Inflammatory macrophage treated with lipopolysaccharide for 4 hours (primary cell): ENCODE measurements at places on chromosomes 13 and 19.

- no peak for DNase-seq
Observed at GRCh38 chr19:45437328-45437727, 13.6 kb upstream of the ERCC1 start.

DNA sequence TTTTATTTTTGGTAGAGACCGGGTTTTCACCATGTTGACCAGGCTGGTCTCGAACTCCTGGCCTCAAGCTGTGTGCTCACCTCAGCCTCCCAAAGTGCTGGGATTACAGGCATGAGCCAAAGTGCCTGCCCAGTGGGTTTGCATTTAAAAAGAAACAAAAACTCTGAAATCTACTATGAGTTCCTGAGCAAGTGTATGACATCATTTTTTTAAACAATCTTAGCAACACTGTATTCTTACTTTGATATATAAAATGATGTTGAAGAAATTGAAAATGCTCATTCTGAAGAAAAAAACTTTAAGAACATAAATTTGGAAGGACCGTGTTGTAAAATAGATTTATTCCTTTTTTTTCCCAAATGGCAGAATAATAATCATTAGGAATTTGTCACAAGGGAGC is 1199.7 kb downstream of the DIAPH3 start:
- no peak for DNase-seq

GRCh38 chr19:10379880-10380312 is 476 bp downstream of the TYK2 start:
- no peak for DNase-seq

GRCh38 chr19:29620931-29621351 is 14.9 kb downstream of the POP4 start:
- DNase-seq, result no peak

GRCh38 chr13:43293008-43293407 is 269.6 kb downstream of the DNAJC15 start:
- no peak for DNase-seq

DNA sequence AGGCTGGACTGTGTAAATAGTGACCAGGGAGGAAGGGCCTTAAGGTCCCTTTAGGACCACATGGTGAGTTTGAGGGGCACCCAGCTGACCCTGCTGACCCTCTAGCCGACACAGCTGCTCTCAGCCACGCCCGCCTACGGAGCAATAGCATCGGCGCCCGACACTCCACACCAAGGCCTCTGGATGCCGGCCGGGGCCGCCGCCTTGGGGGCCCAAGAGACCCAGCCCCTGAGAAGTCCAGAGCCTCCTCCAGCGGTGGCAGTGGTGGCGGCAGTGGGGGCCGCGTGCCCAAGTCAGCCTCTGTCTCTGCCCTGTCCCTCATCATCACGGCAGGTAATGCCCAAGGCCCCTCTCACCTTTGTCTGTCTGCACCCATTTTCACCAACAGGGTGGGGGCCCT is 8.6 kb upstream of the PIK3R2 start:
- DNase-seq, result no peak

DNA sequence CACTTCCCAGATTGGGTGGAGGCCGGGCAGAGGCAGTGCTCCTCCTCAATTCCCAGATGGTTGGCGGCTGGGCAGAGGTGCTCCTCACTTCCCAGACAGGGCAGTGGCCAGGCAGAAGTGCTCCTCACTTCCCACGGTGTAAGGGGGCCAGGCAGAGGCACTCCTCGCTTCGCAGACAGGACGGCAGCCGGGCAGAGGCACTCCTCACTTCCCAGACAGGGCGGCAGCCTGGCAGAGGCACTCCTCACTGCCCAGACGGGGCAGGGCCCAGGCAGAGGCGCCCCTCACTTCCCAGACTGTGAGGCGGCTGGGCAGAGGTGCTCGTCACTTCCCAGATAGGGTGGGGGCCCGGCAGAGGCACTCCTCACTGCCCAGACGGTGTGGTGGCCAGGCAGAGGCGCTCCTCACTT is 36.6 kb upstream of the SLAIN1 start:
- no peak for DNase-seq
